ENCODE measurements at places on chromosomes 4 and X.

GRCh38 chr4:7139167-7139982, 53.0 kb upstream of the SORCS2 start:
- DNase-seq, result no peak

- no peak for DNase-seq
Observed at GRCh38 chrX:12223650-12224049, 85.4 kb downstream of the FRMPD4 start.

DNA sequence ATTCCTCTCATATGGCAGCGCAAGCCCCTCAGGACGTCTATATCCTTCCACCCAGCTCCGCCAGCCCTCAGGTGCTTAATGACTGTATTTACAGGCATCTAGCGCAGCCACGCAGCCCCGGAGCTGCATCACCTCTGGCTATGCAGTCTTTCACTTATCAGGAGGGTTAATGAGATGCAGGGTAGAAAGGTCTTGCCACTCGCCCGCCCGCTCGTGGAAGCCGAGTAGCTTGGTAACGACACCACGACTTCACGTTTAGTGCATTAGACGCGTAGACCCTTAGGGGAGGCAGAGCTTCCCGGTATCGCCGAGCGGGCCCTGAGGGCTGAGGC, 1.5 kb upstream of the SLC16A2 start:
- no peak for DNase-seq

DNA sequence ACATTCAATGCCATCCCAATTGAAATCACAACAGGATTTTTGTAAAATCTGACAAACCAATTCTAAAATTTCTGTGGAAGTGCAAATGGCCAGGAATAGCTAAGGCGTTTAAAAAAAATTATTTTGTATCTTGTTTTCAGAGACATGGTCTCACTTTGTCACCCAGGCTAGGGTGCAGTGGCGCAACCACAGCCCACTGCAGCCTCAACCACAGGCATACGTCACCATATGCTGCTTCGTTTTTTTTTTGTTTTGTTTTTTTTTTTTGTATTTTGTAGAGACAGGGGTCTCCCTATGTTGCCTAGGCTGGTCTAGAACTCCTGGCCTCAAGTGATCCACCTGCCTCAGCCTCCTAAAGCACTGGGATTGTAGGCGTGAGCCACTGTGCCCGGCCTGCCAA, 24.5 kb downstream of the ZNF41 start:
- no peak for DNase-seq

DNA sequence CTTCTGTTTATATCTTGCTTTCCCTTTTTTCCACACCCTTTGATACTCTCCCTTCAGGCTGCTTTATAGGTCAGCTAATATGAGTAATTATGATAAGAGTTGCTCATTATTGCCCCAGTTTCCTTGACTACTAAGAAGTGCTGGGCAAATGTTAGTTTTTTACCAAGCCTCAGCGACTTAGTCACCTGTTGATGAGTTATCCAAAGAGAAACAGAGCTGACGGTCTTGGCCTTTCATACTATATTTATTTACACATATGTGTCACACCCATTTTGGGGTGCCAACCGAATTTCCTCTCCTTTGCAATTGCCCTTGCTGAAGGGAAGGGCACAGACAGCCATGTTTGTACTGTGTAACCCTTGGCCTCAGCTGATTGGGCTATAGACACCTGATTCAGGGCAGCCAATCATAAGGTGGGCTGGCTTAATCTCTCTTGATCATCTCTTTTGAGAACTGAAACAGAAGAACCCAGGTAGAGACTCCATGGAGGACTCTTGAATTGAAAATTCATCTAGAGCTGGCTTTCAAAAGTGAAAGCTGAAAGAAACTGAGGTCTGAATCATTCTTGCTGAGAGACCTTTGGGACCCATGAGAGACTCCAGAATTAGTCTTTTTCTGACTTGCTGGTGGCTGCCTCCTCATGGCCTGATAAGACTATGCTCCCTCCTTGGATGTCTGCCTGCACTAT, 111.7 kb upstream of the RPS6KA3 start:
- DNase-seq, result peak; percentile 24

DNA sequence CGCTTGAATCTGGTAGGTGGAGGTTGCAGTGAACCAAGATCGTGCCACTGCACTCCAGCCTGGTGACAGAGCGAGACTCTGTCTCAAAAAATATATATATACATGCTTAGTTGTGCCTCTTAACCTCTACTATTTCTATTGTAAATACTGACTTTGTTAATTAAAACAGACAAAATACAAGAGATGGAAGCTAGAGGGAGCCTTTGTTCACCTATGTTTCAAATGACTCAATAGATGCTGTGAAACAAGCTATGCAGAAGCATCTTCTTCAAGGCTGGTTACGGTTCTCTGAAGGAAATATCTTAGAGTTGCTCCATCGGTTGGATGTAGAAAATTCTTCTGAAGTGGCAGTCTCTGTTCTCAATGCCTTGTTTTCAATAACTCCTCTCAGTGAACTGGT, 6.2 kb downstream of the NCAPG start:
- no peak for DNase-seq

DNA sequence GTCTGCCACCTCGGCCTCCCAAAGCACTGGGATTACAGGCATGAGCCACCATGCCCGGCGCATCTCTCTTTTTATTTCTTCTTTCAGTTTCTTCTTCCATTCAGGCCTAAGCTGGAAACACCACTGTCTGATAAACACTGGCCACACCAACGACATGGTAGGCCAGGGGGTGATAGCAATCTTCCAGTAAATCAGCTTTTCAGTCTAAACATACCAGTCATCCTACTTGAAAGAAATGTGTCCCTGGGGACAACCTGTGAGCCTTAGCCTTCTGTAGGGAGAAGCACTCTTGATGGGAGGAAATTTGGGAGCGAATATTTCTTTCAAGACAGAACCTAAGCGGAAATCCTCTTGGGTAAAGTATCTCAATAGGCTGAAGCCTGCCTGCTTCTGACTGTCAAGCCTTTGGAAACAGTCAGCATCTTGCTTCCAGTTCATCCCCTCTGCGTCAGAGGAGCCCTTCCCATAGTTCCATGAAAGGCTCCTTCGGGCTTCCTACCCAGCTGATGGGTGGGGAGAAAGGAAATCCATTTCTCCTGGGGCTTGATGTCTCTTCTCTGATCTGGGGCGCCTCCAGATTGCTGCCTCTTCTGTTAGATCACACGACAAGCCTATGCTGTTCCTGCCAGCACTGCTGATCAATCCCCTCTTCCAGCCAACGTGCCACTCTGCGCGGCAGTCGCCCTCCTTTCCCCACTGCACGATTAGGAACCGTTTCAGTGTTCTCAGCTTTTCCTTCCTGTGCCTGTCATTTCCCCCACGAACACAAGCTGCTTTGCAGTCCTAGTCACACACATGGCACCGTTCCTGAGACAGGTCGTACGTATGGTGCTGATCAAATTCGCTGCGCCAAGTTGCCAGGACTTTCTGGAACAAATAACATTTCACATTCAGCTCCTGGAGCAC, 49.5 kb upstream of the CBR4 start:
- DNase-seq, result no peak

GRCh38 chrX:17547658-17548057, 172.7 kb downstream of the NHS start:
- no peak for DNase-seq
